ENCODE measurements at places on chromosomes 4 and X. TPM values are rescaled to one million over a fixed set of nuclear protein-coding genes. Genes with fewer than 3 reads are reported as not detected.

The MGARP gene
- total RNA-seq: 0.36 TPM

The SPATA4 gene
- not detected for total RNA-seq

GRCh38 chr4:173503330-173504180 lies 26.5 kb downstream of the HAND2 start:
- DNase-seq: no peak

GRCh38 chr4:149993030-149993429 lies 85.2 kb upstream of the DCLK2 start:
- no peak for DNase-seq

DNA sequence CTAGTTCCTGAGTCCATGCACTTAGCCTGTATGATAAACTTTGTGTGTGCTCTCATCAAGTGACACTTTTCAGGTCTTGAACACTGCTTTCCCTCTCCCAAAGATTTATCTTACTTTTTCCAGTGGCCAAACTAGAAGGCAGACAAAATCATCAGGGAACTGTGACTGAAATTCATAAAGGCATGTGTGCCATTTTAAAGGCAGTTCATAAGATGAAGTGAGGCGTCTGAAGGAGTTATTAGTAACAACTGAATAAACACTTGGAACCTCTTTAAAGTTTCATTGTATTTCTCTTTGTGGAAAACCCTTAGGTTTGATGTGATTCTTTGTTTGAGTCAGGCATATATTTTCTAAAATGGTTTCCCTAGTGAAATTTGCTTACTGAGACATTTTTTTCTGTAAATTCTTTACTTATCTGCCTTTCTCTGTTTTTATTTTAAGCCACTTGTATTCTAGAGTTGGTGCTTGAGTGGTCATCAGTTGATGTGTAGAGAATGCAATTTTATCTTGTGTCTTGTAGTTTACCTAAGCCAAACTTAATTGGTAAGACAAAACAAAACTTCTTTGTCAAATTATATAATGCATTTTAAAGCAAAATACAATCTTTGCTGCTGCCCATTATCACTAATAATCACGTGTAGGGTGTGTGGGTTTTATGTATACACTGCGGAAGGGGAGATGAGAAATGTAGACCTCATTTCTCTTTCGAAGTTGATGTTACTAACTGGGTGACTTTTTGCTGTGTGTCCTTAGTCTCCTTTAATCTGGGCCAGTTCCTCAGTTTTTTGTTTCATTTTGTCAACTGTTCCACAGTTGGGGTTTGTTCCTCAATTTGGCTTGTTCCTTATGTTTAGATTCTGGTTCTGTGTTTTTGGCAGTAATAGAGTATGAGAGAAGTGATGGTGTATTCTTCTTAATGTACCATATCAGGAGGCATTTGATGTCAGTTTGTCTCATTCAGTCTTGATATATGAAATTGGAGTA lies 56.8 kb downstream of the RBPJ start:
- DNase-seq: no peak

DNA sequence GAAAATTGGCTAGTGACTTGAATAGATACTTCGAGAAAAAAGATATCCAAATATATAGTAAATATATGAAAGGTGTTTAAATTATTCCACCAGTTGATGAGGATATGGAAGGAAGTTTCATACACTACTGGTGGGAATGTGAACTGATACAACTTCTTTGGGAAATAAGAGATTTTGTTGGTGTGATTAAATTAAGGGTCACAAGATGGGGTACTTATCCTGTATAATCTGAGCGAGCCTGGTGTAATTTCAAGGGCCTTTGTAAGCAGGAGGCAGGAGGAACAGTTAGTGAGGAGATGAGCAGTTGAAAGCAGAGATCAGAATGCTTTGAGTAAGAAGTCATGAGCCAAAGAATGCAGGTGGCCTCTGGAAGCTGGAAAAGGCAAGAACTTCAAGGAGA lies 192.2 kb downstream of the KCTD8 start:
- no peak for DNase-seq

DNA sequence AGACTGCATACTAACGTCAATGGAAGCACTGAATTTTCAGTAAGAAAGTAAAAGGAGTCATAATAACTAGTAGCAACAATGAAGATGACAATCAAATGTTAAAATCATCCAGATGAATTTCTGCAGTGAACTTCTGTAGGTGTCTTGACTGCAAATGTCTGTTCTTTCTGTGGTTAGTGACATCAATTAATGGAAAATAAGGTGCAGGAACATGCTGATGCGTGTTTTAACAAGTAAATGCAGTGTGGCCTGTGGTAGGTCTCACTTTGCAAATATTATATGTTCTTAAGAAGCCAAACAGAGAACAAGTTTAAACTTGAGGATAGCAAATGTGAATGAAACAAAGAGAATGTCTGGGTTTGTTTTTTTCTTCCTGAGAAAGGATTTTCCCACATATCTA lies 2.6 kb upstream of the DTHD1 start:
- DNase-seq: no peak

GRCh38 chr4:130563185-130563888 lies 1467.4 kb downstream of the C4orf33 start:
- DNase-seq: no peak

DNA sequence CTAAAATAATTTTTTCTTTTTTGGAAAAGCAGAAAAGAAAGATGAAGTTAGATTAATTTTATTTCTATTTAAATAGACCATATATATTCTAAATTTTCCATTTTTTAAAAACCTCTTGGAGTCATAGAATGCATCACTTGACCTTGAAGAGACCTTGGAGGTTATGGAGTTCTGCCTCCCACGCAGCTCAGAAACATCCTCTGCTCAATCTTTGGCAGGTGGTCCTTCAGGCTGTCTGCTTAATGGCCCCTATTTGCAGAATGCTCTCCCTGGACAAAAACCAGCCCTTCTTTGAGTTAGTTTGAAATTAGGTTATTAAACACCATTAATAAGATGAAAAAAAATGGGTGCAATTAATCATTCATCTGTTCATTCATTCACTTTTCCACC lies 194.1 kb upstream of the TLL1 start:
- DNase-seq: no peak

- DNase-seq: no peak
These were observed 756 bp downstream of the PABPC5 start for GRCh38 chrX:91435395-91435794.

- DNase-seq: no peak
These were observed 114.1 kb downstream of the SLC10A7 start for GRCh38 chr4:146407669-146408084.

- DNase-seq: no peak
These were observed at the start of gene KLHL4 for GRCh38 chrX:87517571-87518141. Gene KLHL4 (plus strand): TSS chrX:87517802. CDS start chrX:87517894, 92 bp downstream.

GRCh38 chr4:159051245-159052071 lies 51.4 kb upstream of the RAPGEF2 start:
- DNase-seq: no peak

- no peak for DNase-seq
These were observed 193.0 kb downstream of the PDGFC start for GRCh38 chr4:156778606-156779005.

- no peak for DNase-seq
These were observed 95.4 kb upstream of the BANK1 start for GRCh38 chr4:101695176-101695575.

DNA sequence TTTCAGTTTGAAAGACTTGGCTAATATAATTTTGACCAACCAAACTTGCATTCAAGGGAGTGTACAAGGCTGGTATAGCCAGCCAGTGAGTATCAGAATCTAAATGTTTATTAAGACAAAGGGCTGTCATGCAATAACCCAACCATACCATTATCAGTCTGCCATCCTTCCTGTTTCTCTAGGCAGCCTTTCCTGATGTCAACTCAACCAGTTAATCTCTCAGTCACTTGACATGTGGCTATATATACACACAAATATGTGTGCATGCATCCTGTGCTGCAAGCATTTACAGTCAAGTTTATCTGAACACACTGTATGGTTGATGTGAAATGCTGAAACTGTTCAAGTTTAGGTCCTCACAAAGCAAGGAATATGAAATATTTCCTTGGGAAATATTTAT lies 17.2 kb downstream of the BTK start:
- no peak for DNase-seq

DNA sequence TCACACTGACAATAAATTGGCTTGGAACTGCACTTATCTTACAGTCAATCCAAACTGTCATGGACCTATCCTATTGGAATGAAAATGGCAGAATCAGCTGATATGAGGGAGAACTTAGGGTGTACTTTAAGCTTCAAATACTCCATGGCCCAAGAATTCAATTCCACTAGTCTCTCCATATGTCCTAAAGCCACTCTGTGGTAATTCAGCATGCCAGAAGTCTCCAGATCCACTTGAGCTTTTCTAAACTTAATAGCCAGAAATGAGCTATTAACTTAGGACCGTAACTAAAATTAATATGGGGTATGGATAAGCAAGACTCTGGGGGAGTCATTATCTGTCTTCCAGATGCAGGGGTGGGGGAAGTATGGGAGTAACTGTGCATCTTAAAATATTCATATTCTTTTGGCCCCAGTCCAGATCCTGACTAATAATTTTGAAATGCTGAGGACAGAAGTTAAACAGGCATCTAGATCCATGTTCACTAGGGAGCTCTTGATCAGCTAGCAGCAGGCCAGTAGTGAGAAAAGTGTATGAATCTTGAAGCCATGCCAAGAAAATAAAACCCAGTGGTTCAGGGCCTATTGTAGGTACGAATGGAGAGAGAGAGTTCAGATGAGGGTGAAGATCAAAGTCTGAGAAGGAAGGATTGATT lies 167.6 kb downstream of the DKK2 start:
- no peak for DNase-seq

- DNase-seq: no peak
These were observed 55.2 kb downstream of the MTM1 start for GRCh38 chrX:150623583-150623982.

- DNase-seq: no peak
These were observed 643 bp downstream of the SRP72 start for GRCh38 chr4:56468097-56468422.

DNA sequence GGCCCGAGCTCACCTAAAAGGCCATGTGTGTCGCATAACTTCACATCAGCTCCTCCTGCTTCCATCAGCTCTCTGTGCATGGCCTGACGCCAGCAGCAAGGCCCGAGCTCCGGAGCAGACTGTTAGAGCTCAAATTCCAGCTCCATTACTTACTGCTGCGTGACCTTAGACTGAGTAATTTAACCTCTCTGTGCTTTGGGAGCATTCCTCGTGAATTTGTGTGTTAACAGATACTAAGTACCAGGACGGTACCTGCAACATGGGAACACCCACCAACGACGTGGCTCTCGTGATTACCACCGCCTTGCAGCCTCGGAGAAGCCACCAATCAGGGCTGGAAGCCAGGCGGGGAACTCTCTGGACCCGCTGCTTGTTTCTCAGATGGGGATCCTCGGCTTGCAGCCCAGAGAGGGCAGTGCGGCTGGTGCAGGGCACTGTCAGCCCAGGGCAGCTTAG lies 12.9 kb downstream of the LETM1 start:
- DNase-seq: no peak
